AG09309 (cell line): ENCODE measurements at places on chromosomes 16 and 17.

DNA sequence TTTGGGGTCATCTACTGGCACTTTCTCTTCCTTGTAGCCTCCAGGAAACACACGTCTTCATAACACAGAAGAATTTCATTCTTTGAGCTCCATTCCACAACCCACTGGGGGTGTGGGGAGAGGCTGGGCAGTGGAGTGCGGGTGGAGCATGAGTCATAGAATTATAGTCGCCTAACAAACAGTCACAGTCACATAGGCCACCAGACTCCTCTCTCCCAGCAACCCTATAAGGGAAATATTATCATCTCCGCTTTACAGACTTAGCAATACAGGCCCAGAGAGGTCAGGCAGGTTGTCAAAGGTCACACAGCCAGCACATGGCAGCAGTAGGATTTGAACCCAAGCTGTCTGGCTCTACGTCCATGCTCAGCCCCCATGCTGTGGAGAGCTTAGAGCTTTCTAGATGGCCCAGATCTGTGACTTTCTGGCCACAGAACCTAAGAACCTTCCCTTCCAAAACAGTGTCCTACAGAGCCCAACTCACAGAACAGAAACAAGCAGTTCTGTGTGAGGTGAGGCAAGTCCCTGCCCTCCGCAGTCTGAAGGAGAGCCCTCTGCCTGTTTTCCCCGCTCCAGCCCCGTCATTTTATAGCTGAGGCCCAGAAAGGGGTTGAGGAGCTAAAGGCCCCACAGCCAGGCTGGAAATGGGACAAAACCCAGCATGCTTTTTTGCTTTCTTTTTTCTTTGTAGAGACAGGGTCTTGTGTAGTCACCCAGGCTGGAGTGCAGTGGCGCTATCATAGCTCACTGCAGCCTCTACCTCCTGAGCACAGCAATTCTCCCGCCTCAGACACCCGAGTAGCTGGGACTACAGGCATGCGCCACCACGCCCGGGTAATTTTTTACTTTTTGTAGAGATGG is 10.7 kb upstream of the LITAF start:
- no peak for DNase-seq

- no peak for DNase-seq
Measured at GRCh38 chr17:59815965-59816364, 76.8 kb downstream of the TUBD1 start.

DNA sequence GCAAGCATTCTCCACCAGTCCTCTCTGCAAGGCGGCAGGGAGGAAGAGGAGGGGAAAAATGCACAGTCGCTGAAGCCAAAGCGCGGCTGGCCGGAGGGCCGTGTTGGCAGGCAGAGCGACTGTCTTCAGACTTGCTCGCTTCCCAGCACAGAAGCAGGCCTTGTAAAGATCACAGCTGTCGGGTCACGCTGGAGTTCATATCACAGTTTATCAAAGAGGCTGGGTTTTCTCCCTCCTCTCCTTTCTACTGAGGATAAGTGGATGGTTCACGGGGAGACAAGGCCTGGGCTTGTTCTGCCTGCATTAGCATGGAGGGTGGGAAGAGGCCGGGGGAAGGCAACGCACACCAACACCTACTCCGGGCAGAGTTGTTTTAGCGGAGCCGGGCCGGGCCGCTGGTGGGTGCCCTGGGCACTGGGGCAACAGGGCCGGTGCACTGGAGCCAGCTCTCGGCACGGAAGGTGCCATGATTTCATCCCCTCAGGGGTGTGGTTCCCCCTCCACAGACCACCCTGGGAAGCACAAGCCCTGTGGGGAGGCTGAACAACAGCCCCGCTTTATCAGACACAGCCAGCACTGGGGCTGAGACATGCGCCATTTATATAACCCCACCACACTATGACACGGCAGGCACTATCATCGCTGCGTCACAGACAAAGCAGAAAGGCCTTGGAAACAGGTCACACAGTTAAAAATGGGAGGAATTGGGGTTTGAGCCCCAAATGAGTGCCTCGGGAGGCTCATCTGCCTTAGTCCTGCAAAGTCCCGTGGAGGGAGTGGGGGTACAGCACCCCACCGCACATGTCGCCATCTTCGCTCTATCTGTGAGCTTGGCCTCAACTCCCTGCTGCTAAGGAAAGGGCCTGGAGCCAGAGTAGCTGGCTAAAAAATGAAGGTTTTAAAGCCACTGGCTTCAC is 40.3 kb upstream of the MTSS2 start:
- DNase-seq, result no peak

DNA sequence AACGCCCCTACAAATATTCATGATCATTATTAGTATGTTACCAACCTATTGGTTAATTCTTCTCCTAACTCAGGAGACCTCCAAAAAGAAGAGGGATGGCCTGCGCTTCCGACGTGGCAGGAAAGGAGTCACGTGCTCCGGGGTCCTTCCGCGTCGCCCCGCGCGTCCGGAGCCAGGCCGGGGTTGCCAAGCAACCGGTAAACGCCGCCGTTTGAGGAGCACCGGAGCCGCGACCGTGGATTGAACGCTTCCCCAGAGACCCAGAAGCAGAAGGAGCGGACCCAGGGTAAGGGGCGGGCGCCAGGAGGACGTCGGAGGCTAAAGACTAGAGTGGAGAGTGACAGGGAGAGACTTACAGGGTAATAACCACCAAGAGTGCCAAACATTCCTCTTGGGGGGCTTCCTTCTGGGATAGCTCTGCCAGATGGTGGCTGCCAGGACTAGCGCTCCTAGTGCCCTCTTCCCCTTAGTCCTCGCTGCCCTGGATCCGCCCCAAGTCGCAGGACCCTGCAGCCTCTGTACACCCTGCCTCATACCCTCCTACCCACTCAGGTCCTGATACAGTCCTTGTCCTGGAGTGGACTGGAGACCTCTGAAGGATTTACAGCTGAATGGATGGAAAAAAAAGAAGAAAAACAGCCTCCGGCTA is at the start of gene DNAI2:
DNAI2 (plus strand) TSS at position 175 of the 649 bp plus-strand sequence. CDS start 7,584 bp downstream, outside the sequence.
- DNase-seq, result no peak

DNA sequence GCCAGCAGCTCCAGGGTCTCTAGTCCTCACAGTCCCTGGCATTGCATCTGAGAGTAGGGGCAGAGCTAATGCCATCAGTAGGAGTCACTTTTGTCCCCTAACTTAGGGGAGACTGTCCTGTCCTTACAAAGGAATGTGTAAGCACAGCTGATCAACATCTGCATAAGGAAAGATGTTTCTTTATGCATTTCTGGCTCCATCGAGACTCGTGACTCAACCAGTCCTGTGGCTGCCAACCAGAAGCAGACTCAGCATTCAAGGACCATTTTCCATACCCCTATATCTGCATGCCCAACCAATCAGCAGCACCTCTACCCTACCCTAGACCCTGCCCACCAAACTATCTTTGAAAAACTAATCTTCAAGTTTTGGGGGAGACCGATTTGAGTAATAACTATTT is 8.2 kb upstream of the MPP2 start:
- DNase-seq, result no peak

- DNase-seq, result no peak
Measured at GRCh38 chr17:73436954-73437353, 125.2 kb upstream of the CDC42EP4 start.

- no peak for DNase-seq
Measured at GRCh38 chr16:50567651-50568050, 19.5 kb downstream of the NKD1 start.

DNA sequence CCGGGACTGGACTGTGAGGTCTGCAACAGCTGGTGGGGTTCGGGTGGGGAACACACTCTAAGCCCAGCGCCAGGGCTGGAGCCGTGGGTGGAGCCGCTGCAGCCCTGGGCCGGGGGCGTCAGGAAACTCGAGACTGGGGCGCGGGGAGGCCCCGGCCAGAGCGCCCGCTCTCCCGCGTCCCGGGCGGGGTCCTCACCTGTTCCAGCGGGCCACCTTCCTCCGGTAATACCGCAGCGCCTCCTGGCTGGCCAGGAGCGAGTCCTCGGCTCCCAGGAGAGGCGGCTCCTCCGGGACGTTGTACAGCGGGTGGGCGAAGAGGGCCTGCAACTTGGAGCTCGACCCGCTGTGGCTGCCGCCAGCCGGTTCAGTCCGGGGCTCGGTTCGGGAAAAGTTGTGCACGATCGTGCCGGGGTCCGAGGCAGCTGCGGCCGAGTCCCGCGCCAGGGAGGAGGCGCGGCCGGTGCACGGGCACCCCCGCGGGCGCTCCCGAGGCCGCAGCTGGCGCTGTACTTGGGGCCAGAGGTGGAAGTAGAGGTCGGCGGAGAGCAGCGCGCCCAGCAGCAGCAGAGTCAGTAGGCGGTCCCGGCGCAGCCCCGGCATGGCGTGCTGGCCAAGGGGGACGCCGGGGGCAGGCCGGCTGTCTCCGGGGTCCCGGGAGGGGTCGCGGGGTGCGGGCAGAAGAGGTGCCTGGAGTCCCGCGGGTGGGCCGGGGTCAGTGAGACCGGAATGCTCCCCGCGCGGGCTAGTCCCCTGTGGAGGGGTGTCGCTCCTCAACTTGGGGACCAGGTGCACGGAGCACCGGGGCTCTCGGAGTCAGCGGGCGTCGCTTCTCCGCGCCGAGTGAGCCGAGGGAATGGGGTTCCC is 868 bp downstream of the FAM20A start:
- DNase-seq, result no peak

GRCh38 chr16:20853981-20854620 is 46.1 kb downstream of the DCUN1D3 start:
- DNase-seq, result no peak

GRCh38 chr17:30112794-30113193 is 3.8 kb upstream of the NSRP1 start:
- no peak for DNase-seq

GRCh38 chr17:63446753-63447470 is 806 bp upstream of the CYB561 start:
- no peak for DNase-seq

GRCh38 chr17:48148854-48149786 is 41.6 kb downstream of the SNX11 start:
- DNase-seq, result no peak
